Naive thymus-derived CD8-positive, alpha-beta T cell (primary cell): ENCODE measurements at places on chromosomes 1 and 21. TPM values are rescaled to one million over a fixed set of nuclear protein-coding genes. Genes with fewer than 3 reads are reported as not detected.

Gene DENND1B
- 14.0 TPM for total RNA-seq

Gene TRIM63
- total RNA-seq = not detected

Gene GPR37L1
- total RNA-seq = not detected

DNA sequence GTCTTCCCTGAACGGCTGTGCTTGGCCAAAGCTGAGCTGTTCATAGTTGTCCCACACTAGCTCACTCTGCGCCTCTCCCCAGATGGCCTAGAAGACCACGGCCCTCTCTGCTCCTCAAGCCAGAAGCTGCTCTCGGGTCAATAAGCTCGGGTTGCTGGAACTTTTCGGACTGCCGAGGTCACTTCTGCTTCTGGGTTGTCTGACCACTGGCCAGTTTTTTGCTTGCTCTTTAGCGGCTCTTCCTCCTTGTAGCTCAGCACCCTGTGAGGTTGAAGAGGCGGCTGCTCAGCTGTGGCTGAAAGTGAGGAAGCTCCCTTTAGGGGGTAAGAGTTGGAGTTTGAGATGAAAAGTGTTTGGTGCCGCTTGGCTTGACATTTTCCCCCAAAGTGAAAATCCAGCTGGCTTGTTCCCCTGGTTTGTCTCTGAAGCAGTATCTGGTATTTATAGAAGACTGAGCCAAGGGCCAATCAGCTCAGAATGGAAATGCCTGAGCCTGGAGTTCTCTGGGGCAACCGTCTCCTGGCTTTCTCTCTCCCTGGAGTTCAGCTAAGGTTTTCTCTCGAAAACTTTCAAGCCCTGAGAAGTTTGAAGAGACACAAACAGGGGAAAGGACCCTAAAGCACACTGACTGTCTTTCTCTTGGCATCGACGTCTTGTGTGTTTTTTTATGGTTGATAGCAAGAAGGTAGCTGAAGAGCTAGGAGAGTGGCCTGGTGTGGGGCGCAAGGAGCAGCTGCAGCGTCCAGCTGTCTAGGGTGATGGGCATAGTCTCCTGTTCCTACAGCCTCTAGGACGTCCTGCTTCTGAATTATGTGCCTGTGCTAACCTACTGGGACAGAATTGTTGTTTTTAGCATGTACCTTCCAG lies 72.0 kb downstream of the SYT6 start:
- DNase-seq = no peak

DNA sequence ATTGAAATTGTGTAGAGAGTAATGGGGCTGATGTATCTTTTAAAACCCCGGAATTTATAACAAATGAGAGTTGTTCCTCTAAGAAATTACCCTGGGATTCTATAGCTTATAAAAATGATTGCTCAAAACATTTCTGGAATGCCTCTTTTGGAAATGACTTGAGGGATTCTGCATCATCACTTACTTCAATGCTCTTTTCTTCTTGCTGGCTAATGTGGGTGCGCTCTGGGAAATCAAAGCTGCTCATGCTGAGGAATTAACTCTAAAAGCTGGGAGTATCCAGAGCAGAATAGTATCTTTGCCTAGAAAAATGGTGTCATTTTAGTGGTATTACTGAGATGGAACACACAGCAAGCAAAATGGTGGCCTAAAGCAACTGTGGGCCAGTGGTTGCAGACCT lies 23.0 kb upstream of the TBX15 start:
- no peak for DNase-seq

- peak; percentile 5 for DNase-seq
Observed at GRCh38 chr1:50977575-50978143, 7.6 kb downstream of the CDKN2C start.

DNA sequence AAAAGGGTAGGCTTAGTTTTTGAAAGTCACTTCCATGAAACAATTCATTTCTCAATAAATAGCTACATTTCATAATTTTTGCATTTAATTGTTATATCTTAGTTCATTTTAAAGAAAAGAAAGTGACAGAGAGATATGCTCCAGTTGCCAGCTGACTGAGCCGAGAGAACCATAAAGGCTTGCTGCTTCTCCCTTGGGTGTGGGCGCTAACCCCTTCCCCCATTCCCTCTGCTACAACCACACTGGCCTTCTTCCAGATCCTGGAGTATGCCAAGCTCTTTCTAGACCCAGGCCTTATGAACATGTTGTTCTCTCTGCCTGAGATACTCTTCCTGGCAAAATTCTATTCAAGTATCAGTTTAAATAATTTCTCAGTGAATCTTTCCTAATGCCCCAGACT lies 12.3 kb downstream of the SORT1 start:
- no peak for DNase-seq

DNA sequence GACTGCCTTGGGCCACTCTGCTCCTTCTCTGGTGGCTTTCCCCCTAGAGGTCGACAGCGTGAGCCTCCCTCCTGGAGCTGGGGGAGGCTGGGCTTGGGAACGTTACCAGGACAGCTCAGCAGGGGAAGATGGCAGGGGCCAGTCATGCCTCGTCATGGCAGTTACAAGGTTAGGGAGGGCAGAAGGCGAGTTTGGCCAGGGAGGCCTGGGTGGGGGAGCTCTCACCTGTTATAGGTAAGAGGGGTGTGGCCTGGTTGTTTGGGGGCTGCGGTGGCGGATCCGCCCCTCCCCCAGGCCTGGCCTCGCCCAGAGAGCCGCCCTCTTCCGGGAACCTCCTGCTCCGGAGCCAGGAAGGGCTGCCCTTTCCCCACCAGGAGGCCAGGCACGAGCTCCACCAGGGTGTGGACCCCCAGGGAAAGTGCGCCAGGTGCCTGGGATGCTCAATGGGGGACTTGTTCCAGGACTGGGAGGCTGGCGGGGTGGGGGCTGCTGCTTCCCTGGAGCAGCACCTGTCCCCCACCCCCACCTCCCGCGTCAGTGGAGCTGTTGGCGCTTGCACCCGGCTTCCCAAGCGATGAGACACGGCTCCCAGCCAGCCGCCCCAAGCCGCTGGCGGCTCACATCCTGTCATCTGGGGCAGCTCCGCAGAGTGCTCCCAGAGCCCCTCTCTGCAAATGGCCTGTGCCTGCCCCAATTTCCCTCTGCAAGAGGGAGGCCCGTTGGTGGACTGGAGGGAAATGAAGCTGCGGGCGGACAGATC lies 23.6 kb upstream of the PKP1 start:
- DNase-seq = no peak
